ENCODE measurements at places on chromosomes 1 and 21. TPM values are rescaled to one million over a fixed set of nuclear protein-coding genes. Genes with fewer than 3 reads are reported as not detected.

Gene RBM11
- total RNA-seq: not detected

Gene OR6P1
- not detected for total RNA-seq

Gene PLPP3
- 270 TPM for total RNA-seq

Gene CLDN14
- 0.27 TPM for total RNA-seq

Gene LCK
- total RNA-seq: not detected

Gene WNT4
- total RNA-seq: not detected

Gene SPRR2E
- not detected for total RNA-seq

Gene CXADR
- 2.0 TPM for total RNA-seq

- DNase-seq: no peak
These were observed 210.3 kb upstream of the USP24 start for GRCh38 chr1:55425310-55425930.

- DNase-seq: no peak
These were observed 68.8 kb upstream of the RBM34 start for GRCh38 chr1:235229868-235230267.

- no peak for DNase-seq
These were observed 47.3 kb upstream of the POU3F1 start for GRCh38 chr1:38093569-38094520.

GRCh38 chr1:3557366-3557765, 53.9 kb downstream of the MEGF6 start:
- DNase-seq: peak; percentile 58

DNA sequence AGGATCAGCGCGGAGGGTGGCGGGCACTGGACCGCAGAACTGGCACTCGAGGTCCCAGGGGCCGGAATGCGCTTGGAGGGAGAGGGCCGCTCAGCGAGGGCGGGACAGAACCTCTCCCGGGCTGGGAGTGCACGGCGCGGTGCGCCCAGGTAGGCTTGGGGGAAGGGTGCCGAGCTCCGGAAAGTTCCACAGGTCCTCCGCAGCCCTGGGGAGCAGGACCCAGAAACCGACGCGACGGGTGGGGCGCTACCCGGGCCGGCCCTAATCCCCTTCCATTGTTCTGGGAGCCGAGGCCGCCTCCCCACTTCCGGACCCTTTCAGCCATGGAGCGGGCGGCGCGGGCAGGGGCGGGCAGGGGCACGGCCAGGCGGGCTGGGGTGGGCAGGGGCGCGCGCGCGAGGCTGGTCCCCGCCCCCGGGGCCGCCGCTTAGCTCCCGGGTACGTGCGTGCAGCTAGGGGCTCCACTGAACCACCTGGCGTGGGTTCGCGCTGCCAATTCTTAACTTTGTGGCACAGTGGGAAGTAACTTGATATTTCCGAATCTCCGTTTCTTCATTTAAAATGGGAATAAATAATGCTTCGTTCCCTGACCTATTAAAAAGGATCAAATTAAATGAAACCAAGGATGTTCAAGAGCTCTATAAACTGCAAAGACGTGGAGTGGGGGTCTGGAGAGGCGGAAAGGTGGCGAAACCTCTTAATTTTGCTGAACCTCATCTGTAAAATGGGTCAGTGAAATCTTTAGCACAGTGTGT, 20.7 kb downstream of the LGR6 start:
- DNase-seq: no peak

DNA sequence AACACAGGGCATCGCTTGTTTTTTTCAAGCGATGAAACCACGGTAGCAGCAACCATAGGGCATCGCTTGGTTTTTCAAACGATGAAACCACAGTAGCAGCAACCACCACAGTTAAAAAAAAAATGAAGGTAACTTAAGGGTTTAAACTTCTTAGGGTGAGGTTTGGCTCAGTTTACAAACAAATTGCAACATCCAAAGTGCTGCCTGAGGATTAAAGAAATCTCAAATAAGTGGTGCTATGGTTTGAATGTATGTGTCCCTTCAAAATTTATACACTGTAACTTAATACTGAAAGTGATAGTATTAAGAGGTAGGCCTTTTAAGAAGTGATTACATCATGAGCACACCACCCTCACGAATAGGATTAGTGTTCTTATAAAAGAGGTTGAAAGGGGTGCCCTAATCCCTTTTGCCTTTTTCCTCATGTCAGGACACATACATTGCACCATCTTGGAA, 6.4 kb upstream of the GBP5 start:
- DNase-seq: no peak

DNA sequence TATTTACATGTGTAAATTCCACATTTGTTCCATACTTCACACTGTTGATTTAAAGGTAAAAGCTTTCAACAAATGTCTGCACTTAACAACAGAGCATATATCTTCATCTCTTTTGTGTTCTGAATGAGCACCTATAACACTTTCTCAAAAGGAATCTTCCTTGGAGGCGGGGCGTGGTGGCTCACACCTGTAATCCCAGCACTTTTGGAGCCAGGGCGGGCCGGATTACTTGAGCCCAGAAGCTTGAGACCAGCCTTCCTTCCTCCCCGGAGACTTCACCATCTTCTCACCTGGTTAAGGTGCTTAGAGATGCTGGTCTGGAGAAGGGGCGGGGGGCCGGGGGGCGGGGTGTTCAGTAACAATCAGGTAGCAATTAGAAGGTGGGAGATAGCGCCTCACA, 16.5 kb downstream of the RYR2 start:
- DNase-seq: no peak

- peak; percentile 68 for DNase-seq
These were observed 7.5 kb upstream of the ZNF436 start for GRCh38 chr1:23376890-23377811.

DNA sequence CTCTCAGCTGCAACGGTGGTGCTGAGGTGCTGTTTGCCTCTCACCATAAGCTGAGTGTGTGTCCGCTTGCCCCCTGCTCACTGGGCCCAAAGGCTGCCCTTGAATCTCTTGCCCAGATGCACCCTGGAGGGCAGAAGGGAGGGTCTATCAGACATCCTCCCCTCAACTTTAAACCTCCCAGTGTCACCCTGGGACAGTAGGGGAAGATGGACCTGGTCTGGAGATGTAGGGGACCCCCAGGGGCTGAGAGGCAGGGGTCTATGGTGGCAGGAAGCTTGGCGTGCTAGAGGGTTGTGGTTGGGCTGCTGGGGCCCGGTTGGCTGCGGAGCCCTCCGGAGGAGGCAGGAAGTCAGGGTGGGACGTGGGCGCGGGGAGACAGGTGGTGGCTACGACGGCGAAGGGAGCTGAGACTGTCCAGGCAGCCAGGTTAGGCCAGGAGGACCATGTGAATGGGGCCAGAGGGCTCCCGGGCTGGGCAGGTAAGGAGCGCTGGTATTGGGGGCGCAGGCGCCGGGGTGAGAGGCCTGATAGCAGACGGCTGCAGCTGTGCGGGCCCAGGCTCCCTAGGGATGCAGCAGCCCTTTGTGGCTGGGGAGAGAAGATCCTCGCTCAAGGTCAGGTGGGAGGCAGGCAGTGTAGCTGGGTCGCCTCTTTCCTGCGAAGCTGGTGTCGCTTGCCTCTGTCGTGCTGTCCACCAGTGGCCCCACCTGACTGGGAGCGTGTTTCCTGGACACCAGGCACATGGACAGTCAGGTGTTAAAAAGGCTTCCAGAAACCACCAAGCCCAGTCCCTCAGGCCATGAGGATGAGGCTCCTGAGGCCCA, at the start of gene LCK:
Gene LCK, plus strand, starts transcription at position 373 of the 824 bp plus-strand sequence. CDS start 23,065 bp downstream, outside the sequence.
- no peak for DNase-seq

- no peak for DNase-seq
These were observed 6.3 kb downstream of the SLAMF1 start for GRCh38 chr1:160640359-160641123.

DNA sequence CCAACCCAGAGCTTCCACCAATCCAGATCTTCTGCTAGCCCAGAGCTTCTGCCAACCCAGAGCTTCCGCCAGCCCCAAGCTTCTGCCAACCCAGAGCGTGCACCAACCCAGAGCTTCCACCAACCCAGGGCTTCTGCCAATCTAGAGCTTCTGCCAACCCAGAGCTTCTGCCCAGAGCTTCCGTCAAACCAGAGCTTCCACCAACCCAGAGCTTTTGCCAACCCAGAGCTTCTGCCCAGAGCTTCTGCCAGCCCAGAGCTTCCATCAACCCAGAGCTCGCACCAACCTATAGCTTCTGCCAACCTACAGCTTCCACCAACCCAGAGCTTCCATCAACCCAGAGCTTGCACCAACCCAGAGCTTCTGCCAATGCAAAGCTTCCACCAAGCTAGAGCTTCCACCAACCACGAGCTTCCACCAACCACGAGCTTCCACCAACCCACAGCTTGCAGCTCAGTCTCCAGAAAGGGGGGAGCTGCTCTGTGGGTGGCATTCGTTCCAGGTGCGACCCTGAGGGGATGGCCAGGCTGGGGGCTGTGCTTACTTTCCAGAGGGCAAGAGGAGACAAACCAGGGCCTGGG, 23.8 kb downstream of the CRYAA start:
- no peak for DNase-seq

DNA sequence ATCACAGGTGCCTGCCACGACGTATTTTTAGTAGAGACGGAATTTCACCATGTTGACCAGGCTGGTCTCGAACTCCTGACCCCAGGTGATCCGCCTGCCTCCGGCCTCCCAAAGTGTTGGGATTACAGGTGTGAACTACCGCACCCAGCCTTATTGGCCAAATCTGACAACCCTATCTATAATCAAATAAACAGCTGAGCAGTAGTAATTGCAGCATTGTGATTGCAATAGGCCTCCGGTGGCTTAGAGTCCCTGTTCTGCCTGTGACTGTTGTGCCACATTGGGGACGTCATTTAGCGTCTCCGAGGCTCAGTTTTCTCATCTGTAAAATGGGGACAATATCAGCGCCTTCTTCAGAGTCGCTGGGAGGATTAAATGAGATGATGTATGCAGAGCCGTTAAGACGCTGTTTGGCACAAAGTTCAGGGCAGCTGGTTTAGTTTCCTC, 569 bp upstream of the CAPN2 start:
- no peak for DNase-seq

- peak; percentile 0 for DNase-seq
These were observed 32.0 kb downstream of the OLFM3 start for GRCh38 chr1:101964708-101965107.

GRCh38 chr1:161549652-161550051, at the start of gene FCGR3A:
TSS of gene FCGR3A (minus strand) at chr1:161549818. CDS start at chr1:161549736, 82 bp downstream.
- DNase-seq: no peak

DNA sequence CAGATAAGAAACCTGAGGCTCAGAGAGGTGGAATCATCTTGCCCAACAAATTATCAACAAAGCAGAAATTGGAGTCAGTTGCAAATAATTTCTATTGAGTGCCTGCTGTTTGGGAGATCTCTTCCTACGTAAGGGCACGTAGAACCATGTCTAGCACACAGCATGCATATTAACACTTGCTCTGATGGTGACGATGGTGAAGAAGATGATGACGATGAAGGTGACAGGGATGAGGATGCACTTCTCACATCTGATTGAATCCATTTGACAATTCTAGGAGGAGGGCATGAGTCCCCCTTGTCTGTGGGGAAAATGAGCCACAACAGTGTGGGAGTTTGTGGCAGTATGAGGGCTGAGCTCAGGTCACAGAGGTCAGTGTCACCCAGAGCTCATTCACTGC, 183.6 kb downstream of the HIVEP3 start:
- no peak for DNase-seq

GRCh38 chr21:35895598-35895997, 164.7 kb downstream of the SETD4 start:
- no peak for DNase-seq

DNA sequence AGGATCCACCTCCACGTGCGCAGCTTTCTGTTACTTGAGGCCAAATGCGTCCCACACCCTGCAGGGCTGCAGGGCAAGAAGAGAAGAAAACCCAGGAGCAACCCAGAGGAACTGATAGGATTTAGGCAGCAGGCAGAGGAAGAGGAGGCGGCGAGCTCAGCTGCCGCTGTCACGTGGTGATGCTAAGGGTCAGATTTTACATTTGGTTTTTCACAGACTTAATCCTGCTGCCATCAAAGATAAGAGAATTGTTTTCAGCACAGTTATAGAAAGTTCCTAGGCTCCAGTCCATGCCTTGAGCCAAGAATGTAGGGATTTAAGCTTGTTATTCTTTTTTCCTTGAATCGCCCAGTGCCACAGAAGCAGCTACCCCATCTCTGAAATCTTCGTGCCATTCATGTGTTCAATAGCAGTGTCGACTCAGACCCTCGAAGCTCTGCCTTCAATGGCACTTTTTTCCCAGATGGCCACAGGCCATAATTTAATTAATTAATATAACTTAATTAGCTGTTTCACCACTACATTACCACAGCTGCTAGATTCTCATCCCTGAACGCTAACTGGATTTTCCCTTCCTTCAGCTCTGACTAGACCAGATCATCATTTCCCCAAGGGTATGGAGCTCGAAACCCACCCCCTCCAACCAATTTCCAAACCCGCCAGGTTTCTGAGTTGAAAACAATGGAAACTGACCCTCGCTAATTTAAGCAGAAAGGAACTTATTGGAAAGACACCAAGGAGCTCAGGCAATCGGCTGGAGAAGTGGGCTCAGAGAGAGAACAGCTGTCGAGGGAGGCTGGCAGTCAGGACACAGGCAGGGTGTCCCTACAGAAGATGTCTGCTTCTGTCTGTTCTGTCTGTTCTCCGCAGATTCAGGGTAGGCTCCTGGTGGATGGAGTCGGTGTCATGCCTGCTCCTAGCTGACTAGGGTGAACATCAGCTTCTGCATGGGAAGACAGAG, 36.2 kb downstream of the LDLRAP1 start:
- peak; percentile 36 for DNase-seq

- no peak for DNase-seq
These were observed 4.7 kb upstream of the SYNJ1 start for GRCh38 chr21:32732544-32732943.

- DNase-seq: no peak
These were observed 59.9 kb downstream of the TP53BP2 start for GRCh38 chr1:223785808-223786207.

DNA sequence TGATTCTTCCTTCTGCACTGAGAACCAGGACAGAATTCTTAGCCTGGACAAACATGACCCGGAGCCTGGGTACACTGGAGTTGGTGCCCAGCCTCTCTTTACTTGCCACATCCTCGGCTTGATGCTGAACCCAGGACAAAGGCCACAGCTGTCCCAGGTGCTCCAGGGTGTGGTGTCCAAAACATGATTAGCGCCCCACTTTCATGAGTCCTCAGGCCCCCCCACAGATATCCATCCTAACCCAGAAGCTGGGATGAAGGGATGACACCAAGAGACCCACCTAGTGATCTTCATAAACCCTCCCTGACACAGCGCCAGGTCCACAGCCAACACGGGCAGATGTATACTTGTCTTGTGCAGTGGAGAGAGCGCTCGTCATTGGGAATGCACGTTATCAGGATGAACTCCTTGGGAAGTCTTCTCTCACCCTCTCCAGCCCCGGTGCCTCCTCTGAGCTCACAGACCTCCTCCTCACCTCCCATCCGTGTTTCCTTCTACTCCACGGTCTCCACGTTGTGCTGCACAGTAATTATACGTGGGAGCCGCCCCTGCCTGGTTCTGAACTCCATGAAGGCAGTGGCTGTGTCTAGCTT, 3.6 kb downstream of the ABCA4 start:
- no peak for DNase-seq
